ENCODE measurements at places on chromosomes 1 and 21.

GRCh38 chr1:95583661-95584210 is 349.7 kb downstream of the RWDD3 start:
- DNase-seq = no peak

- no peak for DNase-seq
These were observed 32.0 kb upstream of the CD2 start for GRCh38 chr1:116722016-116722838.

- no peak for DNase-seq
These were observed 5.1 kb downstream of the HRNR start for GRCh38 chr1:152218762-152219436.

DNA sequence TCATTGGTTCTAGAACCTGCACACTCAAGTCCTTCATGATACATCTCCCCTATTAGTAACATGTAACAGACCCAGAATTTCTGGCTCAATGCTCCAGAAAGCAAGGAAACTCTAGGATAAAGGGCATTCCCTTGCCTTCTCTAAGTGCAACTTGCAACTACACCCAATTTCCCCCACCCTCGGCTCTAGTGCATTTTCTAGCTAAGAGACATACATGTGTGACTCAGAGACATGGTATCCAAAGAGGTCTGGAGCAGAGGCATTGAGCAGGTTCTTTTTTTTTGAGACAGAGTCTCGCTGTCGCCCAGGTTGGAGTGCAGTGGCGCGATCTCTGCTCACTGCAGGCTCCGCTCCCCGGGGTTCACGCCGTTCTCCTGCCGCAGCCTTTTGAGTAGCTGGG is 132.9 kb downstream of the ZC3H11B start:
- DNase-seq = no peak

DNA sequence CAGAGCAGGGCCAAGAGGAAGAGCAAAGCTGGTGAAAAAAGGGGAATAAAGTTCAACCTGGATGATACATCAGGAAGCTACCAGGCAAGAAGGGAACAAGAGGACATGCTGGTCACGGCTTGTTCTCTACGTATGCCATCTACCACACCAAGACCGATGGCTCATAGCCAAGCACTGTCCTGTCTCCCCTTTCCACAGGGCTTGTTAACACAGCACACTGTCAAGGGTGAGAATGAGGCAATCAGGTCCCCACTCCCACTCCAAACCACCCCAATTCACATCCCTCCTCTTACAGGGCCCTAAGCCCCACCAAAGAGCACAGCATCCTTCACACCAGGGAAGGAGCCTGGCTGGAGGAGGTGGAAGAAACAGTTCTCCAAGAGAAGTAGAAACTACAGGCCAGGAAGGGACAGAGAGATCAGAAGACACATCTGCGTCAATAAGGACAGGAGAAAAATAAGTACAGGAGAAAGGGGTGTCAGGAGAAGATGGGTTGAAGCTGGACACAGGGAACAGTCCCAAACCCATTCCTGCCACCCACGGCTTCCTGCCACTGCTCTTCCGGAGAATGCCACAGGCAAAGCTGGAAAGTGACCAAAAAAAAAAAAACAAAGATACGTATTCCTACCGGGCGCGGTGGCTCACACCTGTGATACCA is 923 bp upstream of the SHC1 start:
- no peak for DNase-seq

Data from stimulated activated CD4-positive, alpha-beta T cell treated with anti-CD3 and anti-CD28 coated beads, Interleukin-1b, Interleukin-23, amount 100 ng/mL, for 24 hours (primary cell).